Panc1 (cell line): ENCODE measurements at places on chromosomes 11 and 22. TPM values are rescaled to one million over a fixed set of nuclear protein-coding genes. Genes with fewer than 3 reads are reported as not detected.

The ACR gene
- 0.21 TPM for total RNA-seq

The DEUP1 gene
- total RNA-seq, result not detected

DNA sequence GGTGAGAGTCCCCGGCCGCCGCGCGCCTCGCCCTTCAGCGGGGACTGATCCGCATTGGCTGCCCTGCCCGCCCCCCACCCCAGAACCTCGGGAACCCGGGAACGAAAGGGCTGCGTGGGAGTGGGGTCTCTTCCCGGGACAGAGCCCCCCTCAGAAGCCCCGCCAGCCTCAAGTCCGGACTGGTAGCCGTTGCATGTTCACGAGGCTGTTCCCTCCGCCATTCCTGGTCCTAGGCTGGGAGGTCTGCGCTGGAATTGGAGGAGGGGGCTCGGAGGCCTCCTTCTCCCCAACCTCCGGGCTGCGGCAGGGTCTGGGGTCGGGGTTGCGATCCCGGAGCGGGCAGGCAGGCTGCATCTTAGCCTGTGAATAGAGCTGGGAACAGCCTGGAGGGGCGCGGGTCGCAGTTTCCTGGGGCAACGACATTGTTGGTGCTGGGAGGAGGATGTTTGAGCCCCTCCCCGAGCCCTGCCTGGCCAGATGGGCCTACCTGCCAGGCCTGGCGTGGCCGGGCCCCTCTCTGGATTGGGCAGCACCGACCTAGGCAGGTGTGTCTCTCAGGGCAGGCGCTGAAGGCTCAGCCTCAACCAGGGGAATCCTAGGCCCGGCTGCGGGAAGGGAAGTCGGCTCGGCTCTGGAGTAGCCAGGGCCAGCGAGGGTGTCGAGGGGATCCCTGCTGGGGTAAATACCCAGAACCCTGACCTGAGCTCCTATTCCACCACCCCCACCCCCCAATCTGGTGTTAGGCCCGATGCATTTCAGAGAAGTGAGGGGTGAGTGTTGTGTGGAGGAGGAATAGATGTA, 670 bp downstream of the MAPK8IP1 start:
- no peak for DNase-seq

- no peak for DNase-seq
Measured at GRCh38 chr11:124123622-124124021, 8.4 kb downstream of the VWA5A start.

DNA sequence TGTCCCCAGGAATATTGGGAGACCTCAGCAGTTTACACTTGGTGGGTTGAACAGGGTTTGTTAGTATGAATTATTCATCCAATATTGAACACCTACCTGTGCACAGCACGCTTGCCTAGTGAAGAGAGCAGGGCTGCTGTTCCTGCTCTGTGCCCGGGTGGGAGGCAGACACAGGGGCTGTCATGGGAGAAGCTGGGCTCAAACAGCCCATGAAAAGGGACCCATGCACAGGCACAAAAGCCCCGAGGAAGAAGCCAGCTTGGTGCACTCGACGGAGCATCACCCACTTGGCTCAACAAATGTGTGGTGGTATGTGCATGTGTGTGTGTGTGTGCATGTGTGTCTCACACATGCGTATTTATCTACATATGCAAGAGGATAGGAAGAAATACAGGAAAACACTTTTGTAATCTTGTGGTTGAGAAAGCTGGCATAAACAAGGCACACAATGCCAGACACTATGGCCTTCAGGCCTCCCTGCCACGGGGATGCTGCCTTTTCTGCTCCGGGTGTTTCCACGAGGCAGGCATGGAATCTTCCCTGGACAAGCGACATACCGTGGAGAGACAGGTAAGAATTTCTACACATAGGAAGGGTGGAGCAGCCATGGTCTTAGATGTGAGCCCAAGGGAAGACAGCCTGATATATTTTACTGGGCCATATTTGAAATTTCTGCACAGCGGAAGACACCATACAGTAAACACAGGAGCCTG, 5.0 kb upstream of the APOBEC3A start:
- no peak for DNase-seq

DNA sequence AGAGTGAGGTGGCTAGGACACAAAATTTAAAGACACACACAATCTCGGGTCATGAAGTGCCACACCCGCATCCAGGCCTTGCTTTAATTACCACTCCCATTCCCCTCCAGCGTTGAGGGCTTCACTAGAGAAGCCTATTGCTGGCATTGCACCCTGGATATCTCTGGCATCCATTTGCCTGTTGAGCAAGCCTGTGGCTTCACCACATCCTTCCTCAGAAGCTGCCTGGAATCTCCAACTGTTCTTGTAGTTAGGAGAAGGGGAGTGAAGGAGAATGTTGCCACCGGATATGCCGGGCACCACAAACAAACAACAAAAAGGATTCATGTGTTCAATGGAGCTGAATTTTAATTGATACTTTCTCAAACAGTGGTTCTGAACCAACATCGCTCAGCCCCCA, 34.4 kb upstream of the RCN1 start:
- DNase-seq, result no peak

GRCh38 chr11:92979176-92979575, 9.7 kb downstream of the MTNR1B start:
- DNase-seq, result no peak

DNA sequence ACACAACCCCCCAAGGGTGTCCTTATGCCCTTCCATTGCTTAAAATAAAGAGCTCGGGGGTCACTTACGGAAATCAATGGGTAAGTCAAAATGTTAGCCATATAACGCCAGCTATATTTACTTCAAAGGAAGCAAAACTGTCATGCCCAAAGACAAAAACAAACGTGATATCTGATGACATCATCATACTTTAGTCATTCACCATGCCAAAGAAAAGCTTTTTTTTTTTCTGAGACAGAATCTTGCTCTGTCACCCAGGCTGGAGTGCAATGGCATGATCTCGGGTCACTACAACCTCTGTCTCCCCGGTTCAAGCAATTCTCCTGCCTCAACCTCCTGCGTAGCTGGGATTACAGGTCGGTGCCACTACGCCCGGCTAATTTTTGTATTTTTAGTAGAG, 47.7 kb upstream of the SC5D start:
- DNase-seq, result no peak

DNA sequence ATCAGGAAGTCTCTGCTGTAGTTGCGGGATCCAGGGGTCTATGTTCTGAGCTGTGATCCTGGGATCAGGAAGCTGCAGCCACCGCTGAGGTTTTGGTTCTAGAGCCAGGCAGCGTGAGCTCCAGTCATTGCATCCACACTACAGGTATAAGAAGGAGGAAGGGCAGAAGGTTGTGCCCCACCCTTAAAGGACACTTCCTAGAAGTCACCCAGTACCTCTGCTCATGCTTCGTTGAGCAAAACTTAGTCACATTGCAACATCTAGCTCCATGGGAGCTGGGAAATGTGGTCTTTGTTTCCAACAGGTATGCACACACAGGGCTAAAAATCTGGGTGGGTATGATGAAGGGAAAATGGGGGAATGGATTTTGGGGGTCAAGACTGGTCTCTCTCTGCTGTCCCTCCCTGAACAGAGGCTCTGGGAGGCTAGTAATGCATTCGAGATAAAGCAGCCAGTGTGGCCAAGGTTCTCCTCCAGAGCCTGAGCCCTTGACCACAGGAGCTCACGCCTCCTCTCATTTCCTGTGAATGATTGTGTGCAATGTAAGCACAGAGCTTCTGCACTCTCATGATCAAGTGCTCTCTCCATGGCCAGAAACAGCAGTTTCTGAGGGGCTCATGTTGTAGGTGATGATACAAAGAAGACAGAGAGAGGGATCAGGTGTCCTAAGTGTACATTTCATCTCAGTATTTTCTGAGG, 86.8 kb upstream of the OR4B1 start:
- DNase-seq, result no peak
